ENCODE measurements at places on chromosomes 7 and 10. TPM values are rescaled to one million over a fixed set of nuclear protein-coding genes. Genes with fewer than 3 reads are reported as not detected.

The RBM28 gene
- total RNA-seq: 20.9 TPM

The ATOH7 gene
- total RNA-seq: not detected

The MYO1G gene
- total RNA-seq: 5.2 TPM

The CCDC172 gene
- not detected for total RNA-seq

The ZNF736 gene
- total RNA-seq: 11.3 TPM

The GIMAP4 gene
- 25.3 TPM for total RNA-seq

The SLC26A4 gene
- total RNA-seq: not detected

The ZNF777 gene
- total RNA-seq: 13.5 TPM

DNA sequence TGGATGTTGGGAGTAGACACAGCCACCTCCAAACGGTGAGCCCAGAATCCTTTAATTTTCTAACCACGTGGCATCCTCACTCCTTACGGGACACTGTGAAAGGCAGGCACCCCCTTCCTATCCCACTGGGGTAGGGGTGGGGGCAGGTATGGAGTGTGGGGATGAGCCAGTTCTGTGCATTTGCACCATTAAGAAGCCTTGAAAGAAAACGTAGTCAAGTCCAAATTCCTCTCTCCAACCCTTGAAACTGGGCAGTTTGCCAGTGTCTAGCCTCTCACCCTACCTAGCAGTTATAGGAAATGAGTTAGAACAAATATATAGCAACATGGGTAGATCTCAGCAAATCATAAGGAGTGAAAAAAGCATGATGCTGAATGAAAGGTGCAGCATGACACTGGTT, 92.4 kb upstream of the LEP start:
- no peaks in the 10 kb centered on the region for H3K27me3 ChIP-seq
- H3K36me3 ChIP-seq: no peaks in the 10 kb centered on the region
- no peak overlapping the region for H3K27ac ChIP-seq
- no peak for DNase-seq
- no peak overlapping the region for H3K4me3 ChIP-seq
- H3K4me1 ChIP-seq: no peaks in the 10 kb centered on the region

GRCh38 chr10:33509231-33509831, 174.9 kb upstream of the NRP1 start:
- no peak for DNase-seq
- H3K4me3 ChIP-seq: no peak overlapping the region
- no peaks in the 10 kb centered on the region for H3K36me3 ChIP-seq
- H3K27ac ChIP-seq: peak overlapping the region; percentile 12
- no peaks in the 10 kb centered on the region for H3K27me3 ChIP-seq
- H3K4me1 ChIP-seq: no peaks in the 10 kb centered on the region

- no peaks in the 10 kb centered on the region for H3K27me3 ChIP-seq
- no peak overlapping the region for H3K27ac ChIP-seq
- no peaks in the 10 kb centered on the region for H3K4me1 ChIP-seq
- no peaks in the 10 kb centered on the region for H3K36me3 ChIP-seq
- DNase-seq: no peak
- no peak overlapping the region for H3K4me3 ChIP-seq
Measured at GRCh38 chr10:30231071-30231652, 117.9 kb downstream of the MTPAP start.

DNA sequence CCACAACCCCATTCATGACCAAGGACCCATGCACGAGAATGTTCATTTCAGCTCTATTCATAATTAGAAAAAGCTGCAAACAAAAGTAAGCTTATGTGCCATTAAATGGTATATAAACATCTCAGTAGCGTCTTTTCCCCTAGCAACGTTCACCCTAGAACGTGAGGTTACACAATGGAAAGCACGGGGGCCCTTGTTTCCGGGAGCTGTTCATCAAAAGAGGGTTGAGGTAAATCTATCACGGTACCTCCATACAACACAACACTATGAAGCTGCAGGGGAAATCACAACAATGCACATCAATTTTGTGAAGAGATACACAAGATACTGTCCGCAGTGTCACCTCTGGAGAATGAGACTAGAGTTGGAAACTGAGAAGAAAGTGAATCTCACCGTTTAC, 80.9 kb upstream of the DDC start:
- no peaks in the 10 kb centered on the region for H3K27me3 ChIP-seq
- no peaks in the 10 kb centered on the region for H3K4me1 ChIP-seq
- H3K4me3 ChIP-seq: no peak overlapping the region
- H3K27ac ChIP-seq: no peak overlapping the region
- no peak for DNase-seq

- H3K36me3 ChIP-seq: no peaks in the 10 kb centered on the region
- H3K4me1 ChIP-seq: peaks cover 25% of the 10 kb centered on the region
- no peaks in the 10 kb centered on the region for H3K27me3 ChIP-seq
- H3K4me3 ChIP-seq: peak within 1 kb of the TSS; percentile 51
- DNase-seq: no peak
Measured at GRCh38 chr7:35037211-35037525, at the start of gene DPY19L1. Gene DPY19L1, minus strand, starts transcription at chr7:35037485. Its CDS starts 91 bp downstream, at chr7:35037394.

DNA sequence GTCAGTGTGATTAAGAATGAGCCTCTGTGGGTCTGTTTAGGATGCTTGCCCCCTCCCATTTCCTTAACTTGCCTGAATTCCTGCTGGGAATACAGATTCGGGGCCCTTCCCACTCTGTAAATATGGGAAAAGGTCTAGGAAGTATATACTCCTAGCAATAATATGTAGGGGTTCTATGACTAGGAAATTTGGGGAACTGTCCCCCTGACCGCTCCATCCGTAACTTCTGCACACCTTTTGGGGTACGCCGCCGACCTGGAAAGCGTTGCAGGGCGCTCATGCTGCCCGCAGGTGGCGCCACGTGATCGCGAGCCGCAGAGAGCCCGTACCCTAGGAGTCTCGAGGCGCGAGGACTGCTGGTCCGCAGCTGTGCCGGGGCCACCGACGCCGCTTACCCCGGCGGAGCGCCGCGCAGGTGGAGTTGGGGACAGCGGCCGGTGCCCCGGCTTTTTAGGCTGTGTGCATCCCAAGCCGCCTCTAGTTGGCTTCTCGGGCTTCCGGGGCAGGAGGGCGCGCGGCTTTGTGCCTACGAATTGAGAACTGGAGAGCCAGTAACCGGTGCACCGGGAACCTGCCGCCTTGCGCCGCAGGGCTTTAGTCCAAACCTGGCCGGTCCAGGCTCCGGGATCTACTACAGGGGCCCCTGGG, 656 bp upstream of the CNNM2 start:
- H3K27ac ChIP-seq: peak overlapping the region; percentile 99
- H3K4me1 ChIP-seq: peaks cover 34% of the 10 kb centered on the region
- no peak for DNase-seq

GRCh38 chr7:34453150-34453549, 204.9 kb upstream of the NPSR1 start:
- H3K4me1 ChIP-seq: no peaks in the 10 kb centered on the region
- H3K27me3 ChIP-seq: no peaks in the 10 kb centered on the region
- DNase-seq: no peak
- no peak overlapping the region for H3K27ac ChIP-seq
- no peaks in the 10 kb centered on the region for H3K36me3 ChIP-seq

DNA sequence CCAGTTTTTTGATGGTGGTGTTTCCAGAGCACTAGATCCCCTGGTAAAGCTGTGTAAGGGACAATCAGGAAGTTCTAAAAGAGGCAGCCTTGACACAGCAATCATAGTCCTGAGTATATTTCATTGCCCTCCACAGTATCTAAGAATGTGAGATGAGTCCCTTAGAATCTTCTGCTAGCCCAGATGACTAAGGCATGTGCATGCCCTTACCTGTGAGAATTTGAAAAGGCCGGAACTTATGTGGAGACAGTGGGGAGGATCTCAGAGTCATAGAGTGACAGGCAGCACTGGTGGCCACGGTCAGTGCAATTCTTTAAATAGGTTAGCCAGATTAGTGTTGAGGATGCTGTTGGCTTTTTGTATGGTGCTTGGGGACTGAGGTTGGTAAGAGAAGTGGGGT, 361.4 kb upstream of the VSTM2A start:
- H3K27me3 ChIP-seq: no peaks in the 10 kb centered on the region
- no peak for DNase-seq
- H3K4me3 ChIP-seq: no peak overlapping the region
- H3K36me3 ChIP-seq: no peaks in the 10 kb centered on the region
- H3K27ac ChIP-seq: no peak overlapping the region

GRCh38 chr10:105073999-105074398, 432.9 kb downstream of the SORCS3 start:
- no peaks in the 10 kb centered on the region for H3K36me3 ChIP-seq
- no peaks in the 10 kb centered on the region for H3K4me1 ChIP-seq
- H3K27me3 ChIP-seq: no peaks in the 10 kb centered on the region
- no peak for DNase-seq
- H3K4me3 ChIP-seq: no peak overlapping the region
- H3K27ac ChIP-seq: no peak overlapping the region

- no peaks in the 10 kb centered on the region for H3K36me3 ChIP-seq
- no peak overlapping the region for H3K4me3 ChIP-seq
- H3K27ac ChIP-seq: no peak overlapping the region
- no peaks in the 10 kb centered on the region for H3K4me1 ChIP-seq
- no peak for DNase-seq
Measured at GRCh38 chr10:31782701-31783100, 145.9 kb downstream of the ARHGAP12 start.

DNA sequence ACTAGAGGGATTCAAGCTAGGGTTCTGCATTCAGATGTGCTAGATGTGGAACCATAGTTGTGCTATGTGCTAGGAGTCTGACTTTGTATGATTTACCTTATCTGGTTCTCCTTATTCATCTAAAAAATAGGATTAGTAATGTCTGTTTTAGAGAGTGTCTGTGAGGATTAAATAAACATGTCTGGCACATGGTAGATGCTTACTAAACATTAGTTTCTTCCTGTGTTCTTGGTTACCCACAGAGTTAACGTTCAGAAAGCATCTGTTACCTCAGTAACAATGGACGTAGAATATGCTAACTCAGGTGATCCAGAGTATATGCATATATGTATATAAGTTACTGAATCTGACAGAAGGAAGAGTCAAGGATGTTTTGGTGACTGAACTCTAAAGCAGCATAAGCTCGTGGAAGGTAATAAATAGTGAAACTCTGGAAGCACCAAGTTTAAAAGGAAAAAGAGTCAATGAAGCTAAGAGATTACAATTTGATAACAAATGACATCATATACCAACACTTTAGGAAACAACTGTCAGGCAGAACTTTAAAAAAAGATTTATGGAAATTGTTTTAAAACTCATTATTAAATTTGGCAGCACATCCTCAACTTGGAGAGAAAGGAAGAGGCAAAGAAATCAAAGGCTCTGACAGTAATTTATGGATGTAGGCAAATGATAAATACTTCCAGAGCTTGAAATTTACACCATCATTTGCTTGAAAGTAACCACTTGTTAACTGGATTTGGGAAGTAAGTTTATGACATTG, 127.0 kb downstream of the CCNY start:
- peaks cover 42% of the 10 kb centered on the region for H3K4me1 ChIP-seq
- no peak overlapping the region for H3K4me3 ChIP-seq
- no peak for DNase-seq

GRCh38 chr7:148419856-148420832, 170.4 kb upstream of the C7orf33 start:
- H3K4me1 ChIP-seq: no peaks in the 10 kb centered on the region
- H3K27ac ChIP-seq: no peak overlapping the region
- H3K4me3 ChIP-seq: no peak overlapping the region

DNA sequence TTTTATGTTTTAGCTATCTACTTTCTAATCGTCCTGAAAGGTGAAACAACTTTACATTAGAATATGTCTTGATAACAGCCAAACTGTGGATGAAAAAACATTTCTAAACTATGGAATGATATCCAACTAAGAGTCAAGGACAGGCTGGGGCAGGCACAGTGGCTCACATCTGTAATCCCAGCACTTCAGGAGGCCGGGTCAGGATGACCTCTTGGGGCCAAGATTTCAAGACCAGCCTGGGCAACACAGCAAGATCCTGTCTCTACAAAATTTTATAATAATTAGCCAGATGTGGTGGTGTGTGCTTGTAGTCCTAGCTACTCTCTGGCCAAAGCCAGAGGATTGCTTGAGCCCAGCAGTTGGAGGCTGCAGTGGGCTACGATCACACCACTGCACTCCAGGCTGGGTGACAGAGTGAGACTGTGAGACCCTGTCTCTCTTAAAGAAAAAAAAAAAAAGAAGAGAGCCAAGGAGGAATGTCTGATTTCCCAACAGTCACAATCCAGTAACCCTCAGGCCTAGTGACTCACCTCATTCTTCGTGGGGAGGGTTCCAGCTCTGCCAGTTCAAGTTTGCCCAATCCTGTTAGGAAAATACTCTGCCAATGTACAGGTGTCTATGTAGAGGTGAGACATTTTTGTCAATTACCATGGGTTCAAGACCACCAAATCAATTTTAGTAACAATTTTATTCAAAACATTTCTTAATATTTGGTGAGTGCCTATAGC, 14.6 kb upstream of the FZD1 start:
- no peaks in the 10 kb centered on the region for H3K27me3 ChIP-seq
- no peak for DNase-seq
- no peaks in the 10 kb centered on the region for H3K36me3 ChIP-seq
- H3K4me1 ChIP-seq: peaks cover 16% of the 10 kb centered on the region
- no peak overlapping the region for H3K4me3 ChIP-seq

Measured in vagina (tissue), 2 donors.